ENCODE measurements at places on chromosomes 7 and 10.
A peak's percentile ranks its signal among the peaks of the same experiment; 100 is the strongest.

GRCh38 chr10:23610626-23611307 is 171.9 kb downstream of the OTUD1 start:
- H3K27ac ChIP-seq = no peak overlapping the region
- H3K4me3 ChIP-seq = no peak overlapping the region
- no peaks in the 10 kb centered on the region for H3K4me1 ChIP-seq

DNA sequence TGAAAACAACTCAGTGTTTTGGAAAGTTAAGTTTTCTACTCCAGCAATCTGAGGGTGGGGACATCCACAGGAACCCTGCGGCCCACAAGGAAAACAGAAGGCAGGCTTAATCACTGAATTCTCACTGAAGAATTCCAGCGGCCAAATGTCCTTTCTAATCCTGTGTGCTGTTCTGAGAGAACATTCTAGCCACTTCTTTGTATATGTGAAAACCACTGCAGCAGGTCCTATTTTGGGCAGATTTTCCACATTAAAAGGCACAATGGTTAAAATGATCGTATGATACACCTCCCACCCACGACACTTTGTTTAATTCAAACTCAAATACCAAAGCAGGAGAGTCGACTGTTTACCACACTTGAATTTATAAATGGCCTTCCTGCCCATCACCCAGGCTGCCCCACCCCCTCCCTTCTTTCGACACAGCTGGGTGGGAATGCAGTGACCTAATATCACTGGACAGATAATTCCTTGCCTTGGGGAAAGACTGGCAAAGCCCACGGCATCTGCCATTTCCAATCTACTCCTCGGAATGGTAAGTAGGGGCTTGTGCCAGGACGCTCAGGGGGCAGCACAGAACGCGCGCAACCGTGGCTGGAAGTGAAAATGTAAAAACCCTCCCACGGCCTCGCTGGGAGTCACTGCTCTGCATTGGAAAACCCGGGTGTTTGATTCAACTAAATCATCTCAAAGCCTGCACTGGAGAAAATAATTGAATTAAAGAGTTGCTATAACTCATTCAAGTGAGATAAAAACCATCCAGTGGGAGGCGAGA is 67.0 kb downstream of the CTBP2 start:
- no peak overlapping the region for H3K27ac ChIP-seq
- H3K4me1 ChIP-seq = peaks cover 13% of the 10 kb centered on the region
- no peaks in the 10 kb centered on the region for H3K27me3 ChIP-seq
- H3K36me3 ChIP-seq = no peaks in the 10 kb centered on the region
- no peak overlapping the region for H3K4me3 ChIP-seq

- peaks cover 82% of the 10 kb centered on the region for H3K27me3 ChIP-seq
- H3K36me3 ChIP-seq = no peaks in the 10 kb centered on the region
- no peak for DNase-seq
- H3K4me3 ChIP-seq = peak overlapping the region; percentile 54
- H3K27ac ChIP-seq = no peak overlapping the region
Measured at GRCh38 chr7:20798081-20798693, 11.5 kb upstream of the SP8 start.

DNA sequence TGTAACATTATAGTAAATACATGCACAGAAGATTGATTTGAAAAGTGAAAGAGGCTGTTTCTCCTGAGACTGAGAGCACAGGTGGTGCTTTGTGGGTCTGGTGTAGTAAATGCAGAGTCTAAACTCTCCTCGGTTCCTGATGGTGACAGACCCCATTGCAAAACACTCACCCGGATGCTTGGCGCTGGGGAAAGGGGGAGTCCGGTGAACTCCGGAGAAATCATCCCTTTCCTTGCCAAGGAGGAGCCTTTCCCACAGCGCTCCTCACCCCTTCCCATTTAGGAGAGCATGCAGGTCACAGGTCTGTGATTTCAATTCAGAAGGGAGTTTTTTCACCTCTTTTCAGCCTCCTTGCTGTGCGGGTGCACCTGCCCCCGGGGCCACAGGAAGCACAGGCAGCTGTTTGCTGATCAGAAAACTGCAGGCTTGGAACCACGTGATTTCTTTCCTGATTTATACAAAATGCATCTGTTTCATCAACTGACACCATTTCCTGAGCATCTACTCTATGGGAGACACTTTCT is 75.6 kb upstream of the LYZL2 start:
- H3K4me3 ChIP-seq = no peak overlapping the region
- DNase-seq = no peak
- no peaks in the 10 kb centered on the region for H3K4me1 ChIP-seq
- H3K36me3 ChIP-seq = no peaks in the 10 kb centered on the region
- H3K27me3 ChIP-seq = no peaks in the 10 kb centered on the region

DNA sequence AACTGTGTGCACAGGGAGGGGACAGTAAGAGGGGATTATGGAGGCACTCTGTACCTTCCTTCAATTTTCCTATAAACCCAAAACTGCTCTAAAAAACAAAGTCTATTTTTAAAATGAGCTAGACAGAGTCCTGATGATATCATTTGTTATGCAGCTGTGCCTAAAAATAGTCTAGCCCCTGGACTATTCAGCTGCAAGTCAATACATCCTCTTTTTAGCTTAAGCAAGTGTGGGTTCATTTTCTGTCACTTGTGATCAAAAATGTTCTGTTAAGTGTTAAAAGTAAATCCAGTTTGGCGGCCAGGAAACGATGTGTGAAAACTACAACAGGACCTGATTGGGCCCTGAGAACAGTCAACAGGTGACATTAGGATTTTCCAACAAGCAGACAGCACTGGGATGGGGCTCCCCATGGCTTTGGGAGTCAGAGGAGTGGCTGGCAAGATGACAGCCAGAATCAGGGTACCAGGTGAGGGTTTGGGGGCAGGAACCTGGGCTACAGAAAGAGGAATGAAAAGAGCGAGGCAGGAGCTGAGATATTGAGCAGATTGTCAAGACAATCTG is 33.9 kb downstream of the FAM107B start:
- H3K4me1 ChIP-seq = no peaks in the 10 kb centered on the region
- no peak for DNase-seq
- no peak overlapping the region for H3K27ac ChIP-seq
- no peak overlapping the region for H3K4me3 ChIP-seq
- no peaks in the 10 kb centered on the region for H3K36me3 ChIP-seq

DNA sequence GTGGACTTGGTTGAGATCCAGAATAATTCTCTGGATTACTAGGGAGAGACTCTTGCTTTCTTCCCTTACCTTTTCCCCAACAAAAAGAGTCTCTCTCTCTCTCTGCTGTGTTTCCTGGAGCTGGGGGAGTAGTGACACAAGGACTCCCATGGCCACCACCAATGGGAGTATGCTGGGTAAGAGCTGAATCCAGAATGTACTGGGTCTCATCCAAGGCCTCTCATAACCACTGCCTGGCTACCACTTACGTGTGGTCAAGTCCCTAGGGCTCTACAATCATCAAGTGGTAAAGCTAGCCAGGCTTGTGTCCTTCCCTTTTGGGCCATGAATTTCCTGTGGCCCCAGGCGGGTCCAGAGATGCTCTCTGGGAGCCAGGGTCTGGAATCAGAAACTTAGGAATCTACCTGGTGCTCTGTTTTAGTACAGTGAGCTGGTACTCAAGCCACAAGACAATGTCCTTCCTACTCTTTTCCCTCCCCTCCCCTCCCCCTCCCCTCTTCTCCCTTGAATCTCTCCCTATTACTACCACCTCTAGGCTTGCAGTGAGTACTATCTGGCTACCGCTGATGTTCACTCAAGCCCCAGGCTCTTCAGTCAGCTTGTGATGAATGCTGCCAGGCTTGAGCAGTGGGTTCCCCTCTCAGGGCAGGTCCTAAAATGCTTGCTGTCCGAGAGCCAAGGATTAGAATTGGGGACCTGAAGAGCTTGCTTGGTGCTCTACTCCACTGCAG is 196.6 kb downstream of the BBS9 start:
- H3K4me3 ChIP-seq = no peak overlapping the region
- H3K27ac ChIP-seq = no peak overlapping the region
- no peaks in the 10 kb centered on the region for H3K4me1 ChIP-seq
- no peak for DNase-seq
- no peaks in the 10 kb centered on the region for H3K27me3 ChIP-seq

DNA sequence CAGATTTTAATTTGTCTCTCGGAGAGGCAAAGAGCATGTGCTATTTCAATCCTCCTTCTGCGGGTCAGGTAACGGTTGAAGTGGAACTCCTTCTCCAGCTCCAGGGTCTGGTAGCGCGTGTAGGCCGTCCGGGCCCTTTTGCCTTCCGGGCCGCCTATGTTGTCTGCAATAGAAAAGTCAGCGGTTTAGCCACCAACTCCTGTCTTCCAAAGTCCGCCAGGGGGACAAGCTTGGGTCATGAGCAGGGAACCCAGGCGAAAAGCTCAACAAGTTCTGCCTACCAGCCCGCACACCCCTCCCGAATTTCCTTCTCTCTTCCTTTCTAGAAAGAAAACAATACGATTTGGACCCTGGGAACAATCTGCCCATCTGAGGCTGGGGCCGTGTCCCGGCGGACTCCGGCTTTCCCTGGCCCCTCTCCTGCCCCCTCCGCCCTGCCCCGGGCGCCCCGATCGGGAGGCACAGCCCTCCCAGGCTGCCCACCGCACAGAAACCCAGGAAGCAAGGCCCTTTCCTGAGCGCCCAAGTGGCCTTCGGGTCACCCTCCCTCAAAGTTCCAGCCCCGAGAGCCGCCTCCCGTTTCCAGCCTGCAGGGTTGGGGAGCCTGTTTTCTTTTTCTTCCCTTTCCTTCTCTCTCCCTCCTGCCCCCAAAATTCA is 1.4 kb downstream of the HOXA5 start:
- peak overlapping the region; percentile 25 for H3K27ac ChIP-seq
- peak overlapping the region; percentile 28 for H3K4me3 ChIP-seq
- peaks cover 33% of the 10 kb centered on the region for H3K36me3 ChIP-seq
- peaks cover 3% of the 10 kb centered on the region for H3K4me1 ChIP-seq
- DNase-seq = no peak
- peaks cover 85% of the 10 kb centered on the region for H3K27me3 ChIP-seq

- H3K4me3 ChIP-seq = no peak overlapping the region
- no peak overlapping the region for H3K27ac ChIP-seq
- H3K36me3 ChIP-seq = no peaks in the 10 kb centered on the region
- DNase-seq = no peak
- H3K27me3 ChIP-seq = no peaks in the 10 kb centered on the region
Measured at GRCh38 chr10:131666091-131666490, 234.7 kb upstream of the PPP2R2D start.

GRCh38 chr7:30996256-30996655 is 32.5 kb downstream of the GHRHR start:
- H3K4me1 ChIP-seq = no peaks in the 10 kb centered on the region
- DNase-seq = no peak
- H3K27ac ChIP-seq = no peak overlapping the region
- no peaks in the 10 kb centered on the region for H3K36me3 ChIP-seq

DNA sequence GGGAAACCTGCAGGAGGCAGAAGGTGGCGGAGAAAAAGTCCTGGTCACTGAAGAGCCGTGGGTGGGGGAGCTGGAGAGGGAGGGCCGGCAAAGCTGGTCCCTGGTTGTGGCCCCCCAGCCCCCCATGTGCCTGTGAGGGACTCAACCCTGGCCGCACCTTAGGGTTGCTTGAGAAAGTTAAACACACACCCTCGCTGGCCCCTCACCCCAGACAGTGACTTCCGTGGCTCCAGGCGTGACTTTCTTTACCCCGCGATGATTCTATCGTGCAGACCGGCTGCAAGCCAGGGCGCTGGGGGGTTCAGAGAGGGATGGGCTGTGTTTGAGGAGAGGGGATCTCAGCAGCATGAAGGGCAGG is 447.6 kb upstream of the FOXK1 start:
- H3K36me3 ChIP-seq = no peaks in the 10 kb centered on the region
- H3K27me3 ChIP-seq = no peaks in the 10 kb centered on the region
- no peak for DNase-seq
- H3K4me1 ChIP-seq = no peaks in the 10 kb centered on the region

- no peak overlapping the region for H3K4me3 ChIP-seq
- DNase-seq = no peak
- H3K36me3 ChIP-seq = no peaks in the 10 kb centered on the region
- H3K4me1 ChIP-seq = no peaks in the 10 kb centered on the region
- H3K27me3 ChIP-seq = no peaks in the 10 kb centered on the region
- H3K27ac ChIP-seq = no peak overlapping the region
Measured at GRCh38 chr7:105974471-105974870, 11.4 kb downstream of the CDHR3 start.

GRCh38 chr7:151468217-151469018 is 28.5 kb upstream of the CRYGN start:
- H3K27me3 ChIP-seq = no peaks in the 10 kb centered on the region
- peak overlapping the region; percentile 34 for H3K27ac ChIP-seq
- H3K4me1 ChIP-seq = peaks cover 9% of the 10 kb centered on the region
- no peak overlapping the region for H3K4me3 ChIP-seq

DNA sequence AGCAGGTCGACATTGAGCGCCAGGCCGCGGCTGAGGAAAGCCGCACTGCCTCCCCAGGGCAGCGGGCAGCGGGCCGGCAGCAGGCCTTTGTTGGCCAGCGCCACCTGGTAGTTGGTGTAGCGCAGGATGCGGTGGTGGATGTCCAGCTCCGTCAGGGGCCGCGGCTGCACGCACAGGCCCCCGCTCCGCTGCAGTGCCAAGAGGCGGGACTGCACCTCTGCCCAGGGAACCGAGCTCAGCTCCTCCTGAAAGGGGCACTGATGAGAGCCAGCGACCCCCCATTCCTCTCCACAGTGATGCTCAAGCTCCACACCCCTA is 5.2 kb downstream of the ATG9B start:
- no peak for DNase-seq
- H3K27me3 ChIP-seq = peaks cover 2% of the 10 kb centered on the region
- H3K27ac ChIP-seq = no peak overlapping the region
- no peaks in the 10 kb centered on the region for H3K36me3 ChIP-seq
- peaks cover 20% of the 10 kb centered on the region for H3K4me1 ChIP-seq
- H3K4me3 ChIP-seq = peak overlapping the region; percentile 34

GRCh38 chr7:131109011-131109758 is 218.5 kb upstream of the MKLN1 start:
- H3K36me3 ChIP-seq = no peaks in the 10 kb centered on the region
- H3K27ac ChIP-seq = peak overlapping the region; percentile 99
- peak overlapping the region; percentile 93 for H3K4me3 ChIP-seq
- H3K4me1 ChIP-seq = peaks cover 4% of the 10 kb centered on the region

DNA sequence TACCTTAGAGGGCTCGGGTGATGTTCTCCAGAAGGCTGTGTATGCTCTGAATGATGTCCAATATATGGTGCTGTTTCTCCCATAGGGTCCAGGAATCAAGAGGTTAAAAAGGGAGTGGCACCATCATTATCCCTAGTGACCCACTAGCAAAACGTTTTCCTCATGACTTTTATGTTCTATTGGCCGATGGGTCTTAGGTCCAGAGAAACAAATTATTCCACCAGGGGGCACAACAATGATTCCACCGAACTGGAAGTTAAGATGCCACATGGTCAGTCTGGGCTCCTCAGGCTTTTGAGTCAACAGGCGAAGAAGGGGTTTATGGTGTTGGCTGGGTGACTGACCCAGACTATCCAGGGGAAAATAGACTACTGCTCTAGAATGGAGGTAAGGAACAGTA is 256.1 kb downstream of the COBL start:
- no peak overlapping the region for H3K27ac ChIP-seq
- DNase-seq = no peak
- no peaks in the 10 kb centered on the region for H3K27me3 ChIP-seq
- no peaks in the 10 kb centered on the region for H3K4me1 ChIP-seq
- H3K36me3 ChIP-seq = no peaks in the 10 kb centered on the region

- H3K36me3 ChIP-seq = no peaks in the 10 kb centered on the region
- H3K4me3 ChIP-seq = no peak overlapping the region
- no peaks in the 10 kb centered on the region for H3K27me3 ChIP-seq
- H3K4me1 ChIP-seq = no peaks in the 10 kb centered on the region
Measured at GRCh38 chr7:33448035-33448434, 318.7 kb downstream of the BBS9 start.
